ENCODE measurements at places on chromosomes 3 and 15. TPM values are rescaled to one million over a fixed set of nuclear protein-coding genes. Genes with fewer than 3 reads are reported as not detected.

HESX1 gene
- 1.3 TPM for total RNA-seq

CSPG4 gene
- not detected for total RNA-seq

CALML4 gene
- 7.0 TPM for total RNA-seq

LZTFL1 gene
- total RNA-seq = 6.4 TPM

MYH15 gene
- 0.12 TPM for total RNA-seq

GABRR3 gene
- total RNA-seq = not detected

FEZF2 gene
- total RNA-seq = not detected

RARRES1 gene
- total RNA-seq = not detected

PIF1 gene
- total RNA-seq = 23.6 TPM

DLL4 gene
- total RNA-seq = not detected

UACA gene
- 3.8 TPM for total RNA-seq

DNA sequence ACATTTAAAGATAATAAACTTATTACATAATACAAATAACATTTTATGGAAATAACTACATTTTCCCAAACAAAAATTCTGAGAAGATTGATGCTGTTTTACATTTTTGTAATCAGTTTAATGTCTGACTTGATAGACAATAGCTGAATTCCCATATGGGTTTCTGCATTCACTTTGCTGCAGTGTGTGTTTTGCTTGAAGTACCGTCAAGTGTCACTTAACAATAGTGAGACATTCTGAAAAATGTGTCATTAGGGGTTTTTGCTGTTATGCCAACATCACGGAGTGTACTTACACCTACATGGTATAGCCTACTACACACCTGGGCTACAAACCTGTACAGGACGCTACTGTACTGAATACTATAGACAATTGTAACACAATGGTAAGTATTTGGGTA, 57.5 kb downstream of the USF3 start:
- no peaks in the 10 kb centered on the region for H3K4me1 ChIP-seq
- H3K4me3 ChIP-seq = no peak overlapping the region
- H3K27me3 ChIP-seq = no peaks in the 10 kb centered on the region
- peaks cover under 1% of the 10 kb centered on the region for H3K36me3 ChIP-seq
- no peak overlapping the region for H3K27ac ChIP-seq
- no peak for DNase-seq

GRCh38 chr3:193780397-193780796, 187.4 kb downstream of the OPA1 start:
- no peak for DNase-seq
- H3K27ac ChIP-seq = no peak overlapping the region
- H3K4me1 ChIP-seq = peaks cover 7% of the 10 kb centered on the region
- no peak overlapping the region for H3K4me3 ChIP-seq
- H3K27me3 ChIP-seq = peaks cover 26% of the 10 kb centered on the region
- H3K36me3 ChIP-seq = no peaks in the 10 kb centered on the region

GRCh38 chr15:70378126-70379031, 280.7 kb upstream of the TLE3 start:
- no peaks in the 10 kb centered on the region for H3K36me3 ChIP-seq
- H3K4me1 ChIP-seq = no peaks in the 10 kb centered on the region
- no peak overlapping the region for H3K27ac ChIP-seq
- no peak overlapping the region for H3K4me3 ChIP-seq
- no peak for DNase-seq

DNA sequence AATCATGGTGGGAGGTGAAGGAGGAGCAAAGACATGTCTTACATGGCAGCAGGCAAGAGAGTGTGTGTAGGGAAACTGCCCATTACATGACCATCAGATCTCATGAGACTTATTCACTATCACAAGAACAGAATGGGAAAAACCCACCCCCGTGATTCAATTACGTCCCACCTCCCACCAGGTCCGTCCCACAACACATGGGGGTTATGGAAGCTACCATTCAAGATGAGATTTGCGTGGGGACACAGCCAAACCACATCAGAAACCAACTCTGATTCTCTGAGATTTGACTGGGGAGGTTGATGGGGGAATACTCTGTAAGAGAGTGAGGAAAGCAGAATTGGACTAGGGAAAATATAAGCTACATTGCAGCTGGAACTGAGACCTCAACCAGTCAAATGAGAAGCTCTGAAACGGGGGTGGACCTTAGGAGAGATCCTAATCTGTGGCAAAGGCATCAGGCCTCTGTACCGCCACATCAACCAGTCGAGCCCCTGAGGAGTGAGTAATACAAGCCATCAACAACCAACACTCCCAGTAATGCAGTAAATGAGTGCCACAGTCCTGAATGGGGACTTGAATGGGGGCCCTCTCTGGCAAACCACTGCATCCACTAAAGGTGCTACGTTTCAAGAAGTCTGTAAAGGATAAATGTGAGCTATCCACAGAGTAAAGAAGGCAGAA, 207.9 kb upstream of the GADL1 start:
- no peak overlapping the region for H3K4me3 ChIP-seq
- no peak overlapping the region for H3K27ac ChIP-seq
- H3K27me3 ChIP-seq = no peaks in the 10 kb centered on the region
- peaks cover 4% of the 10 kb centered on the region for H3K36me3 ChIP-seq

DNA sequence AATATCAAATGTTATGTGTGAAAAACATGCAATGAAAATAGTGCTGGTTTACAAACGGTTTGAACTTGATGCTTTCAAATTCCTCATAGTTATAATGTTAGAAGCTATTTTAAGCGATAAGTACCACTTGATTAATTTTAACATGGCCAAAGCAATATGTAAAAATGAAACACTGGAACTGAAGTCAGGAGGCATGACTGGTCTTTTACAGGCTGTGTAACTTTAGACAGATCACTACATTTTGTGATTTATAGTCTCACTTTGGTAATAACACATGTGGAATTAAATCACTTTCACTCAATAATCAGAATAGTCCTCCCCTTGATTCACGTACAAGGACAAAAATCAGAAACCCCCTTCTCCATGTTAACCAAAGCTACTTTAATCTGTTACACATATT, 482.7 kb upstream of the NECTIN3 start:
- H3K27ac ChIP-seq = no peak overlapping the region
- H3K4me1 ChIP-seq = no peaks in the 10 kb centered on the region
- H3K36me3 ChIP-seq = no peaks in the 10 kb centered on the region
- no peak overlapping the region for H3K4me3 ChIP-seq

DNA sequence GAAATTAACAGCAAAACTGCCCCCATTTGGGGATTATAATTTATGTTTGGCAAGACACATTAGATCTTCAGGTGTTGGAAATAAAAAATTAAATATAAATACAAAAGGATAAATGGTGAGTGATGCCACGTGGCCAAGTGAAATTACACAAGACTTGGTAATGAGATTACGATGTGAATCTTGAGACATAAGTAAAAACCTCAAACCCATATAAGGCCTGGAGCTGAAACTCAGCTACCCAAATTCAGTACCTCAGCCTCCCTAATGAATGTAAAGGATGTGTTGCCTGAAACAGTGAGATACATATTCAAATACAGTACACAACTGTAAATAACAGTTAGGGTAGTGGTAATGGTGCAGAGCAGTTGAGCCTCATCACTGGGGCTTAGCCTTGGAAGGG, 1146.6 kb downstream of the OTOL1 start:
- H3K27me3 ChIP-seq = no peaks in the 10 kb centered on the region
- H3K4me3 ChIP-seq = no peak overlapping the region
- no peaks in the 10 kb centered on the region for H3K4me1 ChIP-seq
- DNase-seq = no peak

GRCh38 chr15:57555270-57555669, 36.4 kb upstream of the MYZAP start:
- no peaks in the 10 kb centered on the region for H3K4me1 ChIP-seq
- H3K36me3 ChIP-seq = no peaks in the 10 kb centered on the region
- no peak overlapping the region for H3K4me3 ChIP-seq
- H3K27ac ChIP-seq = no peak overlapping the region
- no peak for DNase-seq

GRCh38 chr3:48594417-48595049, 596 bp downstream of the COL7A1 start:
- no peak overlapping the region for H3K27ac ChIP-seq
- H3K27me3 ChIP-seq = peaks cover 29% of the 10 kb centered on the region
- H3K4me1 ChIP-seq = peaks cover 5% of the 10 kb centered on the region
- no peak for DNase-seq
- H3K4me3 ChIP-seq = no peak overlapping the region

- H3K36me3 ChIP-seq = no peaks in the 10 kb centered on the region
- H3K27ac ChIP-seq = no peak overlapping the region
- DNase-seq = no peak
- H3K4me1 ChIP-seq = no peaks in the 10 kb centered on the region
These were observed 592.0 kb downstream of the ZNF385D start for GRCh38 chr3:21158861-21159542.

DNA sequence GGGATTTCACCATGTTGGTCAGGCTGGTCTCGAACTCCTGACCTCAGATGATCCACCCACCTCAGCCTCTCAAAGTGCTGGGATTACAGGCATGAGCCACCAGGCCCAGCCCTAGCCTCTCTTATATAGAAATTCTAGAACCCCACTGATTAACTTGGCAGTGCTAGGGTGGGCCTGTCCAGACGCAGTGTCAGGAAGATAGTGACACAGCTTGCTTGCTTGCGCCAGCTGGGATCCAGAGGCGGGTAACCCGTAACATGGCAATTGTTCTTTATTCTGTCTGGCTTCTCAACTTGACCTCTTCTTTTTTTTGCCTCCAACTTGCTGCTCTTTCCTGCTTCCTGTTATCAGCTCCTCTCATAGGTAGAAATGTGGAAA, 16.2 kb downstream of the CEP19 start:
- no peak for DNase-seq
- no peaks in the 10 kb centered on the region for H3K27me3 ChIP-seq
- H3K4me3 ChIP-seq = peak overlapping the region; percentile 45
- no peaks in the 10 kb centered on the region for H3K36me3 ChIP-seq
- peak overlapping the region; percentile 69 for H3K27ac ChIP-seq

- H3K27ac ChIP-seq = no peak overlapping the region
- no peak for DNase-seq
- no peaks in the 10 kb centered on the region for H3K27me3 ChIP-seq
- H3K4me3 ChIP-seq = peak overlapping the region; percentile 49
- H3K36me3 ChIP-seq = peaks cover 7% of the 10 kb centered on the region
- peaks cover 42% of the 10 kb centered on the region for H3K4me1 ChIP-seq
These were observed 2.1 kb downstream of the QTRT2 start for GRCh38 chr3:114058646-114059045.

DNA sequence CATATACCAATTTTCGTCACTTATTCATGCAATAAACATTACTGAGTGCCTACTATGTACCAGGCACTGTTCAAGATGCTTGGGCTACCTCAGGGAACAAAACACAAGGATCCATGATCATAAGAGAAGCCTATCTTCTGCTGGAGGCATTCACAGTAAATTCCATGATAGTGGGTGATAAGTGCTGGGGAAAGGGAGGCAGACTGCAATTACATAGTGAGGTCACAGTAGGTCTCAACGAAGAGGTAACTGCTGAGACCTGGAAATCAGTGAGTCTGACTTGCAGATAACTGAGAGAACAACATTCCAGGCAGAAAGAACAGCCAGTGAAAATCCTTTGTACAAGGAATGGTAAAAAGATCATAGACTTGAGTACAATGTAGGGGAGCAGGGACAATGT, 33.6 kb downstream of the RAF1 start:
- H3K4me1 ChIP-seq = peaks cover 47% of the 10 kb centered on the region
- H3K4me3 ChIP-seq = no peak overlapping the region
- no peak overlapping the region for H3K27ac ChIP-seq
- DNase-seq = no peak
- H3K27me3 ChIP-seq = no peaks in the 10 kb centered on the region
- H3K36me3 ChIP-seq = peaks cover 4% of the 10 kb centered on the region

- H3K4me3 ChIP-seq = no peak overlapping the region
- H3K27me3 ChIP-seq = no peaks in the 10 kb centered on the region
- no peaks in the 10 kb centered on the region for H3K4me1 ChIP-seq
- no peak for DNase-seq
- peaks cover 42% of the 10 kb centered on the region for H3K36me3 ChIP-seq
These were observed 53.4 kb upstream of the DCUN1D1 start for GRCh38 chr3:183033746-183034145.

GRCh38 chr3:121660356-121661171, at the start of gene HCLS1:
Gene HCLS1 (minus strand): TSS chr3:121660903. CDS start chr3:121658347, 2,556 bp downstream.
- peaks cover 47% of the 10 kb centered on the region for H3K4me1 ChIP-seq
- peak within 1 kb of the TSS; percentile 97 for H3K4me3 ChIP-seq
- peak; percentile 83 for DNase-seq
- peaks cover 55% of the 10 kb centered on the region for H3K36me3 ChIP-seq

Measured in activated CD4-positive, alpha-beta memory T cell treated with anti-CD3 and anti-CD28 coated beads for 36 hours (primary cell).